ENCODE measurements at places on chromosomes 6 and 20. TPM values are rescaled to one million over a fixed set of nuclear protein-coding genes. Genes with fewer than 3 reads are reported as not detected.

The HS3ST5 gene
- total RNA-seq: not detected

DNA sequence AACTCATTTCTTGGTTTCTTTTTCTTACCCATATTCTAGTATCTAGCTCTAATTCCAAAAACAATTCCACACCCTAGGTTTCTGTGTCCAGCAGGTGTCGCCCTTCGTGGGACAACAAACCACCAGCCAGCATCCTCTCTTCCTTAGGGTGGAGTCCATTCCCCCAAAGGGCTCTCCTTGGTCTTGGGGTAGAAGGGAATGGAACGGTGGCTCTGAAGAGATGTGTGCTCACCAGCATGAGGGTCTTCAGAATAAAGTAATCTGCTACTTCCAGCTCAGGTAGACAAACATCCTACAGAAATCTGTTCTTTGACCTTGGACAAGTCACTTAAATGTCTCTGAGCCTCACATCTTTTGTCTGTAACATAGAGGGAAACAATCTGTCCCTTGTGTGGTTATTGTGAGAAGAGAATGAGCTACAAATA lies 7.2 kb downstream of the HLA-DMB start:
- peak; percentile 55 for DNase-seq

The LRRC73 gene
- 0.78 TPM for total RNA-seq

The PTK6 gene
- total RNA-seq: 0.83 TPM

- DNase-seq: no peak
Measured at GRCh38 chr20:18589941-18590674, 2.3 kb downstream of the DTD1 start.

DNA sequence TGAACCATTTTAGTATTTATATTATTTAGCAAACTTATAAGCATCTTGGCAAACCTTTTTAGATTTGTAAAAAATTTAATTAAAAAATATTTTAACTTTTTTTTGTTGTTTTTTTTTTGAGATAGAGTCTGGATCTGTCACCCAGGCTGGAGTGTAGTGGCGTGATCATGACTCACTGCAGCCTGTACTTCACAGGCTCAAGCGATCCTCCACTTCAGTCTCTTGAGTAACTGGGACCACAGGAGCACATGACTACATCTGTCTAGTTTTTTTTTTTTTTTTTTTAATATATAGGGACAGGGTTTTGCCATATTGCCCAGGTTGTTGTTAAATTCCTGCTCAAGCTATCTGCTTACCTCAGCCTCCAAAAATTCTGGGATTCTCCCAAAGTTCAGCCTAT lies 161.1 kb downstream of the EYS start:
- DNase-seq: no peak

- DNase-seq: no peak
Measured at GRCh38 chr20:43824309-43825050, 90.2 kb upstream of the TOX2 start.

All from pancreas (tissue), 10 donors.